ENCODE measurements at places on chromosomes 11 and 22.

GRCh38 chr11:420054-420910, 5.5 kb upstream of the SIGIRR start:
- no peak for DNase-seq

GRCh38 chr11:44303401-44303938, 6.5 kb downstream of the ALX4 start:
- no peak for DNase-seq

DNA sequence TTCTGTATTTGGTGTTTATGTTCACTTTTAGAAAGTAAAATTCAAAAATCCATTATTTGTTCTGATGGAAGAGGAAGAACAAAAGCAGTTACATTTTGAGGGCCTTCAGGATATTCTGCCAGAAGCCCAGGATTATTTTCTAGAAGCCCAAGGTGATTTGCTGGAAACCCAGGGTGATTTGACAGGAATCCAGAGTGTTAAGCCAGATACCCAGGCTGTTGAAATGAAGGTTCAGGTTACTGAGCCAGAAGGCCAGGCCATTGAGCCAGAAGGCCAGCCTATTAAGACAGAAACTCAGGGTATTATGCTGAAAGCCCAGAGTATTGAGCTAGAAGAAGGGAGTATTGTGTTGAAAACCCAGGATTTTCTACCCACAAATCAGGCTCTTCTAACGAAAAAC, 33.1 kb downstream of the CCDC15 start:
- no peak for DNase-seq

- DNase-seq = no peak
Measured at GRCh38 chr11:12380565-12381325, 3.4 kb downstream of the PARVA start.

GRCh38 chr22:18012531-18012930, 11.8 kb downstream of the MICAL3 start:
- no peak for DNase-seq

- DNase-seq = no peak
Measured at GRCh38 chr11:85495918-85496317, 131.2 kb downstream of the DLG2 start.

GRCh38 chr22:33299245-33299956, 241.2 kb upstream of the SYN3 start:
- DNase-seq = no peak

DNA sequence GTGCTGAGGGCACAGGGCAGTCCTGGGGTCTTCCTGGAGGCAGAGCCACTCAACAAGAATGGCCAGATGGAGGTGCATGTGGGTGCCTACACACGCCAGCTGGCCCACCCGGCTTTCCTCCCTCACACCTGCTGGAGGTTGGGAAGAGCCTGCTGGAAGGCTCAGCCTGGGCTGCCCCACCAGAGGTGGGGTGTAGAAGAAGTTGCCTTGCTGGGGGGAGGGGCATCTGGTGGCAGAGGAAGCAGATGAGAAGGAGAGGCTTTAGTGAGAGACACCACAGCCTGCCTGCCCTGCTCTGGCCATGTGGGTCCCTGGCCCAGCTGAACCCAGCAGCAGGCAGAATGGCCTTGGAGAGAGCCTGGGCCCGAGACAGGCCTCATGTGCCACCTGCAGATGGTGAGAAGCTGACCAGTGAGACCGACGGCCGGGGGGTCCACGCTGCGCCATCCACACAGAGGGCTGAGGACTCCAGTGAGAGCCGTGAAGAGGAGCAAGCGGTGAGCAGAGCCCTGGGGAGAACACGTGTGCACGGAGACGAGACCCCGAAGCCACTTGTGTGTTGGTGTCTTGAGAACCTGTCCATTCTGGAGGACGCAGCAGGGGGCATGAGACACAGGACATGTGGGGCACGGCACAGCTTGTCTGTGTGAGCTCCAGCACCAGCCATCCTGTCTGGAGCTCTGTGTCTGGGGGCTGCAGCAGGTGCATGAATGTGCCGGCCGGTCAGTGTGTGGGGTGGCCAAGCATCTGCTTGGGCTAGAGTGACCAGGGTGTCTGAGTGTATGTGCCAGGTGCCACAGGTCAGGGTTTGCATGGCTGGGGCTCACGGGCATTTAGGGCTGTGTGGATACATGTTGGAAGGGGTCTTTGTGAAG, 2.7 kb downstream of the B4GALNT4 start:
- no peak for DNase-seq

DNA sequence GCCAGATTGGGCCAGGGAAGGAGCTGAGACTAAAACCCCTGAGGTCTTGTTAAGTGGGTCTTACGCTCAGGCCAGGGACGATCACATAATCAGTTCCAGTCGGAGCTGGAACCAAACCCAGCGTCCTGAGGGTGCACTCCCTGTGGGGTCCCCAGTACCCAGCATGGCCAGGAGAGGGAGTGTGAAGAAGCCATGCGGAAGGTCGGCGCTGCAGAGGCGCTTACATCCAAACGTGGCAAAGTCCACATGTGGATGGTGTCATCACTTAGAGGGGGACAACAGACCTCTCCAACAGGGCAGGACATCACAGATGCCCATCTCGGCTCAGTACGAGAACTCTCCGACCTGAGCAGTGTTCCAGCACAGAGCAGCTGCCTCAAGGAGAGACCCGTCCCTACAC, 8.3 kb downstream of the ATP5MGL start:
- DNase-seq = no peak

GRCh38 chr11:79570104-79570503, 129.3 kb upstream of the TENM4 start:
- no peak for DNase-seq

DNA sequence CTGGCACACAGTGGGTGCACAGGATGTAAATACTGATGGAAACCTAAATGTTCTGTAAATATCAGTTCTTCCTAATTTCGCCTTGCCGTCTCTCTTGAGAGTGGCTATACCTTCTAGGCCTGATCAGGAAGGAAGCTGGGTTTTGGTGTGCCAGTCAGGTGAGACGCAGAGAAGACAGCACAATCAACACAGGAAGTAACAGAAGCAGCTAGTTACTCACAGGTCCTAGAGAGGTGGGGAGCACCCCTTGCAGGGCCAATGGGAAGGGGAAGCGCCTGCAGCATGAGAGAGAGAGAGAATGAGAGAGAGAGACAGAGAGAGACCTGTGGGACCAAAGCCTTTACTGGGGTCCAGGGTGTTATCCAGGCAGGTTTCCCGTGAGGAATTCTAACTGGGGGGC, 80.8 kb downstream of the FBLN1 start:
- no peak for DNase-seq

DNA sequence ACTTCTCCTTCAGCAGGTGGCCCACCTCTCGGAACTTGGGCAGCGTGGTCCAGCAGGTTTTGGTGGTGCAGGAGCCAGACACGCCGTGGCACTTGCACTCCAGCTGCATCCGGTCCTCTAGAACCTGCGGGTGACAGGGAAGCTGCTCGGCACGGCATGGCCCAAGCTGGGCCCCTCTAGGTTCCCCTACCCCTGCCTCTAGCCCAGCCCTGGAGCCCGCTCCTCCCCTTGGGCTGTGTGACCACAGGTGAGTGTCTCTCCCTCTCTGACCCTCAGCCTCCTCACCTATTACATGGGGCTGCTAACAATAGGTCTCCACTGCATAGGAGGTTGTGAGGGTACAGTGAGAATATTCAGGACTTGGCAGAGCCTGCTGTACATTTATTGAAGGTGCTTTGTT, 53.8 kb downstream of the WNT7B start:
- no peak for DNase-seq

DNA sequence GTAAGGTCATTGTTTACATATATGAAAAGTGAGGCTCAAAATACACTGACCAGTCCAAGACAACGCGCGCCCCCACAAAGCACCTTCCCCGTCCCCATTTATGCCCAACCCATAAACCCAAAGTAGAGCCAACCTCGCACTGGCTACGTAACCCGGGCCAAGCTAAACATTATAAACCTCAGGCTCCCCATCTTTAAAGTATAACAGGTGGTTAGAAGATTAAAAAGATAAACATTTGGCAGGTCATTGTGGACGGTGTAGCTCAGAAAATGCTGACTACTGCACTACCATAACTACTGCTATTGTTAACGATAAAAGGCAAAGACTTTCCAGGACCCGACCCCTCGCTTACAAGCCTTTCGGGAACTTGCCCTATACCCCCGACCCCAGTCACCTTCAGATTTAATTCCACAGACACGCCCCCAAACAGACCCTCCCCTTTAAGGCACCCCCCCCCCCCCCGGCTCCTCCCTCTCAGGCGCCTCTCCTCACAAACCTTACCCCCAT, 470 bp downstream of the NUMA1 start:
- no peak for DNase-seq

- no peak for DNase-seq
Measured at GRCh38 chr22:44473166-44473565, 24.9 kb downstream of the RTL6 start.

DNA sequence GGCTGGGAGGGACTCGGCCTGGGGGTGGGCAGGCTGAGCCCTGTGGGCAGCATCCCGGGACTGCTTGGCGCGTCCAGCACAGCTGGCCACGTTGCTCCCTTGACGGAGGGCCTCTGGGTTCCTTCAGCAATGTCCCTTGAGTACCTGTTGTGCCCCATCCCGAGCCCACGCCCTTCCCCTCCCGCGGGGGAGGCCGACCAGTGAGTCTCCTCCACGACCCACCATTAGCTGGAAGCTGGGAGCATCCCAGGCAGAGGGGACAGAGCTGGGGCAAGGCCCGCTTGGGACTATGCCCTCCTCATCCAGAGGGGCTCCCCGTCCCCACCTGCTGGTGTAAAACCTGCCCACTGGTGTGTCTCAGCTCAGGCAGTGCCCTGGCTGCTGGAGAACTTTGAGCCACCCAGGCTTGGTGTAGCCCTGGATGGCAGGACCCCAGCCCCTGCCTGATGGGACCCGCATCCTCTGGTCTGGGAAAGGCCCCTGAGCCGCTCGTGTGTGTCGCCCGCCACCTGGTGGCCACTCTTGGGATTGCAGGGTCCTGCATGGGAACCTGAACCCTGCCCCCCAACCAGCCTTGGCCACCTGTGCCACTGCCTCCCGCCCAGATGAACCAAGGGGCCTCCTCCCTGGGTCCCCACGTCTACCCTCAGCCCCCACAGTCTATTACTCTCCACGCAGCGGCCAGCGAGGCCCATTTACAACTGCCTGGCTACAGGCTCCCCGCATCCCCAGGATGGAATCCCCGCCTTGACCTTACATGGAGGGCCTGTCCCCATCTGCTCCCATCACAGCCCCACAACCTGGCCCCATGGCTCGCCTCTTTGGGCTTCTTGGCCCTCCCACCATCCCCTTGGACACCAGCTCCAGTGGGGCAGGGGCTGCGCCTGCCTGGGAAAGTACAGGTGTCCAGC, 16.6 kb upstream of the ARHGAP8 start:
- DNase-seq = no peak

Measured in NCI-H1930 (cell line).